ENCODE measurements at places on chromosomes 4 and X.

- no peak for DNase-seq
These were observed 377.9 kb upstream of the EMCN start for GRCh38 chr4:100895556-100896197.

- DNase-seq = no peak
These were observed 11.7 kb downstream of the MAGED2 start for GRCh38 chrX:54819201-54819600.

DNA sequence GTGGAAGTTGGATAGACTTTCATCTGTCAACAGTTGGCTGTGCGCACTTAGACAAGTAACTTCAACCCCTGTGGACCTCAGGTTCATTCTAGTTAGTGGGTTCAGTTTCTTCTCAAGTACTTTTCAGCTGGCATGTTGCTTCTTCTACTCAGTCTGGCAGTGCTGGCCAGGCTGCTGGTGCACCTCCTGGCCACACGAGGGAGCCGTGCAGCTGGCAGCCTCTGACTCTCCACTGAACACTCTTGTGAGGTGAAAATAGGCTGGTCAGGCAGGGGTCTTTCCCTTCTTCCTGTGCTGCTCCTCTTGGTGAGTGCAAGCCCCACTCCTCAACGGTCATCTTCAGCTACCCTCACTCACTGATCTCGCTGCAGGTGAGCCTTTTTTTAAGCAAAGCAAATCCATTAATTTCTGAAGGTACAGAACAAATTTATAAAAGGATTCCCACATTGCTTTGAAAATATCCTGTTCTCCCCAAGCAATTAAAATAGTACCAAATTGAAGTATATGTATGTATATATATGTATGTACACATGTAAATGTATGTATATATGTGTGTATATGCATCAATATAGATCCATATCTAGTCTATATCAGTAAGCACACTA, 30.6 kb downstream of the LONRF3 start:
- peak; percentile 14 for DNase-seq

DNA sequence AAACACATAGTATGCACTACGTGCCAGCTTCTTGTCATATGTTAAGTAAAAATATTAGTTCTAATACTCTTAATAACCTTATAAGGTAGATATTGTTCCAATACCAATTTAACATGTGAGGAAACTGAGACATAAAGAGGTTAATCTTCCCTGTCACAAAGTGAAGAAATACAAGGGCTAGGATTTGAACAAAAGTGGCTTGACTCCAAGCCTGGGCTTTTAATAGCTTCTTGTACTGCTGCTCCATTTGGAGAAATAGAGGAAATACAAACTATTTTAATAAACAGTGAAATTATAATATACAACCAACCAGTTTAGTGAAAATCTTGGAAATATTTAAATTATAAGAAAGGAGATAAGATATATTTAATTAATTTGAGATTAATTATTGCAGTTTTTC, 33.2 kb downstream of the TLL1 start:
- no peak for DNase-seq

DNA sequence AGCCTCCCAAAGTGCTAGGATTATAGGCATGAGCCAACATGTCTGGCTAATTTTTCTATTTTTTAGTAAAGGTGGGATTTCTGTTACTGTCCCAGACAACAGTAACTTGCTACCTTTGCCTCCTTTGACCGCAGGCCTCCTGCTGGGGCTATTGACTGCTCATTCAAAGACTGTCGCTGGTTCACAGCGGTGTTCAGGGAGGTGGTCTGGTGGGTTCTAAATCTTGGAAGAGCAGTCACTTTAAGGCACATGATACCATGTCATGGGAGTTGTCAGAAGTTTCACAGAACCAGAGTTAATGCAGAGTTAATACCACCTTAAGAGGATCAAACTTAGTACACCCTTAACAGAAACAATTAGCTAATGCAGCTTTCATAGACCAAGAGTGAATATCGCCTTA, 3.8 kb downstream of the ASMT start:
- DNase-seq = no peak

DNA sequence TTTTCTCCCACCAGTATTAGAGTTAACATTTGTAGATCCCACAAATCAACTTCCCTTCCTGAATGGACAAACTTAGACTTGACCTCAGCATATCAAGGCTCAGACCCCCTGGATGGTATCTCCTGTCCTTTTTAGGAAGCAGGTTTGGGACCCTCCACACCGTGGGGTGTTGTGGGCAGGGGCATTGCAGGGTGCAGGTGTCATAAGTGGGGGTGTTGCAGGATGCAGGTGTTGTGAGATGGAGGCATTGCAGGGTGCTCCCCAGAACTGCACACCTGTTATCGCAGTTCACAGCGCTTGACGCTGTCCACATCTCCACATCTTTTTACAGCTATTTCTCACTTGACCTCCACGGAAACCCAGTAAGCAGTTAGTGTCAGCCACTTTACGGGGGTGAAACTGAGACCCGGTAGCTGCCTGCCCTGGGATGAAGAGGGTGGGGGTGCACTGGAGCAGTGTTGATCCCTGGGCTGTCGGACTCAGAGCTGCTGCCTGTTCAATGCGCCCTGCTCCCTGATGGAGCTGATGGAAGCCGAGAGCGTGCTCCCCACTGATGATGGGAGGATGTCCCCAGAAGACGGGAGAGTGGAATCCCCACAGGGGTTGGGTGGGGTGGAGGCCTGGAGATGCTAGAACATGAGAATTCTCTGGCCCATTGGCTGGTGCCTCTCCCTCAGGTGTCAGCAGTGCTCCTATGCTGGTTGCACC, 25.3 kb downstream of the SH3TC1 start:
- DNase-seq = no peak

- no peak for DNase-seq
These were observed 130.9 kb downstream of the TTC29 start for GRCh38 chr4:146814750-146815149.

GRCh38 chr4:13872155-13872554, 244.6 kb upstream of the BOD1L1 start:
- DNase-seq = no peak

DNA sequence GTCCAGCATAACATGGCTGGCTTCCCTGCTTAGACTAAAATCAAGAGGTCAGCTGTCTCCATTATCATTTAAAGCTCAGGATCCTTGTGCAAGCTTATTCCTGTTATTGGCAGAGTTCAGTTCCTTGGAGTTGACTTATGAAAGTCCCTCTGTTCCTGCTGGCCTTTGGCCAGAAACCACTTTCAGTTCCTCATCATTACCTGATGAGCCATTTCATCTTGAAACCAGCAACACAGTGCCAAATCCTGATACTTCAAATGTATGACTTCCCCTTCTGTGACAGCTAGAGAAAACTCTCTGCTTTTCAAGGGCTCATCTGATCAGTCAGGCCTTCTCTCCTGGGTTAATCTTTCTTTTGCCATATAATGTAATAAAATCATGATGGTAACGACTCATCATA, 110.6 kb upstream of the FSTL5 start:
- DNase-seq = no peak

GRCh38 chr4:108168671-108169523, at the start of gene LEF1:
TSS of gene LEF1 (minus strand) at chr4:108168932. CDS start at chr4:108167767, 1,165 bp downstream.
- no peak for DNase-seq
